Glomerular endothelial cell (primary cell): ENCODE measurements at places on chromosomes 5 and 9.

DNA sequence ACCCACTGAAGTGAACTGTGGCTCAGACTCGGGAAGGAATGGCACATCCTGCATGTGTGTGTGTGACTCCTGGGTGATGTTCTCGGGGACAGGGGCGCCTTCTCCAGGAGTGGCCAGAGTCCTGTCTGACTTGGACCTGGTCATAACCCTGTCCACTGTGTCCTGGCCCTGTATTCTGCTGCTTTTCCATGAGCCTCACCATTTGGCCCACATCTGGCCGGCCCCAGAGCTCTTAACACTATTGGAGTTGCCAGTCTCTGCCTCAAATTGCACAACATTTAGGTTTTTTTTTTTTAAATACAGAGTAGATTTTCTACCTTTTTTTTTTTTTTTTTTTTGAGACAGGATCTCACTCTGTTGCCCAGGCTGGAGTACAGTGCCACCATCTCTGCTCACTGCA, 278.3 kb upstream of the TUT7 start:
- DNase-seq = no peak

- DNase-seq = no peak
These were observed 27.1 kb upstream of the CTXN3 start for GRCh38 chr5:127621601-127622325.

DNA sequence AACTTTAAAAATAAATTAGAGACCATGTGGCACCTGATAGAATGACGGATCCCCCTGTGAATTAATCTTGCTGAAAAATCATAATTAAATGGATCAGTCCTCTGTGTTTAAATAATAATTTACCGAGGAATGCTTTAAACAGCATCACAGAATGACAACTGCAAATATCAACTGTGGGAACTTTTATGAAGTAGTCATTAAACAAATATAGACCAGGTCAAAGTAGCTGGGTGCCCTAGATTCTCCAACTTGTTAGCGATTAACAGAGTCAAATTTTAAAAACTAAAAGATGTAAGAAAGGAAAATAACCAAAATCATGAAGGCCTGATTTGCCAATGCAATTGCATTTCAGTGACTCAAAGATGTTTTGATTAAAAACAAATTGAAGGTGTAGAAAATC, 933.4 kb downstream of the PTPRD start:
- DNase-seq = no peak

GRCh38 chr5:54150841-54151240, 159.5 kb downstream of the ARL15 start:
- no peak for DNase-seq

DNA sequence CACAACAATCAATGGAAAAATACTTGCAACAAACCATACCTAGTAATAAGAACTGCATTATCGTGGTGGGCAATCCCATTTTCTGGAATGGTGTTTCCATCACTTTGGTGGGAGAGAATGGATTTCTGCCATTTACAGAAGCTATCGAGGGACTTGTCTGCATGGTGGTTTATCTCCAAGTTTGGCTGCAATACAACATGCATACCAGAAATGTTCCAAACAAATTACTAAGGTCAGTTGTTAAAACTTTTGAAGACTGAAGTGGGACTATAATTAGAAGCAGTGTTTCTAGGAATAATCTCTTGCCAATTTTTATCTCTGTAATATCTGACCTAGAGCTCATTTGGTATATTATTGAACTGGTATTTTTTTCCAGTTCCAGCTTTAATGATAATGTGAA, 30.3 kb downstream of the ADAMTS6 start:
- DNase-seq = no peak

DNA sequence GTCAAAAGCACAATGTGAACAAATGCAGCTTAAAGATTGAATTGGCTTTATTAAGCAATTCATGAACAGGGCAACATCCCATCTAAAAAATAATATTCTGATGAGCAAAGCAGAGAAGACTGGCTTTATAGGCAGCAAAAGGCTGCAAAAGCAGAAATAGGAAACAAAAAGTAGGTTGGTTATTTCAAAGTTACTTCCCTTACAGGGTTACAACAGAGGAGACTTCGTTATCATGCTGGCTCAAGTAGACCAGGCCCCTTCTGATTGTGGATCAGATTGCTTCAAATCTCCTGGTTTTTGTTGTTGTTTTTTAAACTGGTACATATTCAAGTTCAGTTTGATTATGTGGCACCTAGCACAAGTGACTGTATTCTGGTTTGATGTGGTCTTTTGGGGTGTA, 73.1 kb downstream of the MAN2A1 start:
- DNase-seq = no peak

DNA sequence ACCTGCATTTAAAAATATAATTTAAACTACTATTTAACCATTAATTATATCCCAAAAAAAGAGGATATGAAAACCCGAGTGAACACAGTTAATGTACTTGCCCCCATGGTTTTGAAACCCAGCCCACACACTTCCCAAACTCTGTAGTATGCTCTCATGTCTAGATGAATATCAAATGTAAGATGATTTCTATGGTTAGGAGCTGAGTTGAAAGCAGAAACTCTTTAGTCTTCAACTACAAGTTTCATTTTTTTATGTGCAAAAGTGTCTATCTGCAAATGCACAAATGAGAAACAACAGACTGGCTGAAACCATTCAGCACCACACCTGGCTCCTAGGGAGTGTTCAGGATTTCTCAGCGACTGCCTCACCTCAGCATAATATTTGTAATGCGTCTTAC, 183.3 kb downstream of the SEMA5A start:
- DNase-seq = no peak

DNA sequence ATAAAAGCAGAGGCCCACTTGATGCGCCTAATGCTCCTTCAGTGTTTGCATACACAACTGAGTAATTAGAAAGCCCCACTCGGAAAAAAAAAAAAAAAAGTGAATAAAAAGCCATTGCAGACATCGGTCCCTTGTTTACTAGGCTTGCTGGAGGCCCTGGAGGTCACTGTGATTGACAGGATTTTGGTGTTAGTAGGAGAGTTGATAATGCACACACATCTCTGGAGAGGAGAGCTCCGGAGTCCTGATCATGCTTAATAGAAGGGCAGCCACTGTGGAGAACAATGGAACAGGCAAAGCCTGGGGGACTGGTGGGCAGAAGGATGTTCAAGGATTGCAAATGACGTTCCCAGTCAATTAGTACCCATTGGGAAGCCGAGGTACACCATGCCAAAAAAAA, 152.5 kb downstream of the EFNA5 start:
- DNase-seq = no peak

- no peak for DNase-seq
These were observed 7.9 kb downstream of the SH2D3C start for GRCh38 chr9:127770583-127770904.

- DNase-seq = no peak
These were observed 38.5 kb downstream of the ADAMTS16 start for GRCh38 chr5:5178580-5178979.

- no peak for DNase-seq
These were observed 1.2 kb downstream of the HOMER1 start for GRCh38 chr5:79512471-79513307.

- DNase-seq = peak; percentile 47
These were observed 22.5 kb upstream of the PTPN3 start for GRCh38 chr9:109520475-109521132.

- no peak for DNase-seq
These were observed 347.3 kb downstream of the KDM4C start for GRCh38 chr9:7105095-7105494.

DNA sequence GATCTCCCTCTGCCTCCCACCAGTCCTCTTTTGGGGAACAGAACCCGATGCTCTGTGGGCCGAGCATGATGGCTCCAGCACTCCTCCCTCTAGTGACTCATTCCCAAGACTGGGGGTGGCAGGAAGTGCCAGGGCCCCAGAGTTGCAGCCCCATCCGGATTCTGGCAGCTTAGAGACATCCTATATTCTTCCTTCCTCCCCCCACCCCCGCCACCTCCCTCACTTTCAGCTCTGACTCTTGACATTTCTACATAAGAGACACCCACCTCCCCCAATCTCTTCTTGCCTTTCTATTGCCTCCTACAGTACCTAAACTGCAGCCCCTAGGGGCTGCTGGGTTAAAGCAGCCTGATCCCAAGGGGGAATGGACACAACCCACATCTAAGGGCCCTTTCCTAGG, 47.1 kb upstream of the MATR3 start:
- DNase-seq = no peak

DNA sequence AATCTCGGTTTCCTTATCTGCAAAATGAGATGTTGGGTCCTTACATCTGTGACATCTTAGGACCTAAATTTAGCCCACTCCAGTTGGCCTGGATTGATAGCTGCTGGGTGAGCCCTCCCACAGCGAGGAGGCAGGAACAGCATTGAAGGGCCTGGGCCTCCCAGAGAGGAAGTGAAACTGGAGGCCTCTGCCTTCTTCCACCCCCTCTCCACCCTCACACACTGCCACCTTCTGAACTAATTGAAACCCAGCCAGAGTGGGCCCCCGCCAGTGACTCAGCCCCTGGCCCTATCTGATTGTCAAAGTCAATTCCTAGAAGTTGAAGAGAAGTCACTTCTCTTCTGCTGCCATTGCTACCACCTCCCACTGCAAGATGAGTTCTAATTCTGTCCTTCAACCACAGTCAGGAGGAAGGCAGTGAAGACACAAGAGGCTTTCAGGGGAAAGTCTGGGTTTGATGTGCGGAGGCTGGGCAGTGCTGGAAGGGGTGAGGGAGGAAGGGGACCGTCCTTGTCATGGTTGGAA, 55.2 kb upstream of the NEK6 start:
- DNase-seq = no peak
